ENCODE measurements at places on chromosomes 5 and 9.

DNA sequence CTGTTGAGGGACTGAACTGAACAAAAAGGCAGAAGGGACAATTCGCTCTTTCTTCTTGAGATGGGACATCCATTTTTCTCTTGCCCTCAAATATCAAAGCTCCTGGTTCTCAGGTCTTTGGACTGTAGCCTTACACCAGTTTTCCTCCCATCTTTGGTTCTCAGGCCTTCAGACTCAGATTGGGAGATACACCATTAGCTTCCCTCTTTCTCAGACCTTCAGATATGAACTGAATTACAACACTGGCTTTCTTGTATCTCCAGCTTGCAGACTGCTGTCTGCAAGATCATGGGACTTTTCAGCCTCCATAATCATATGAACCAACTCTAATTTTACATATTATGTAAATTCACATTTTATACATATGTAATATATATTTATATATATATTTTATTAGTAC is 12.6 kb upstream of the CCNG1 start:
- DNase-seq, result no peak

DNA sequence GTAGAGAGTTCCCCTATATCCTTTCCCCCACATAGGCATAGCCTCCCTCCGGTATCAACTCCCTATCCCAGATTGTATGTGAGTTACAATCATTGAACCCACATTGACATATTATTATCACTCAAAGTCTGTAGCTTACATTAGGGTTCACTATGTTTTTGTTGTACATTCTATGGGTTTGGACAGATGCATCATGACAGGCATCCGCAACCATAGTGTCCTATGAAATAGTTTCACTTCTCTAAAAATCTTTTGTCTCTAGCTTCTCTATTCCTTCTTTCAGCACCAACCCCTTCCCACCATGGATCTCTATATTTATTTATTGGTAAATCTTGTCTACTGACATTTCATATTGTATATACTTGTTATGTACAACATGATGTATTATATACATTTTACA is 31.6 kb downstream of the TAF11L14 start:
- DNase-seq, result no peak

GRCh38 chr9:99006511-99006910 is 62.8 kb downstream of the COL15A1 start:
- DNase-seq, result no peak

DNA sequence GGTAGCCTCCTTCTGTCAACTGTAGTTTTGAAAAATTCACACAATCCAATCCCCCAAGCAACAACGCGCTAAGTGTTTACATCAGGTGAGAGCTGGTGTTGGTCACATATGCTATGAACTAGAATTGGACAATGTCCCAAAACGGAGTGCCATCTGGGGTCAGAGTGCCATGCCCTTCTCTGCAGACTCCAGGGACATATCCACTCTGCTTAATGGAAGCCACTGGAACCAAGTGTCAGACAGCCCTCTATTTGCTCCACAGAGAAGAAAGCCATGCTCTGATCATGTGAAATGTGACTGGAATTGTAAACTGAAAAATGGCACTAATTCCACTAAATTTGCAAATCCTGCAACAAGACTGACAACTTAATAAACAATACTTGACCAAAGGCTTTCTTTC is 12.2 kb downstream of the ABCA1 start:
- no peak for DNase-seq

DNA sequence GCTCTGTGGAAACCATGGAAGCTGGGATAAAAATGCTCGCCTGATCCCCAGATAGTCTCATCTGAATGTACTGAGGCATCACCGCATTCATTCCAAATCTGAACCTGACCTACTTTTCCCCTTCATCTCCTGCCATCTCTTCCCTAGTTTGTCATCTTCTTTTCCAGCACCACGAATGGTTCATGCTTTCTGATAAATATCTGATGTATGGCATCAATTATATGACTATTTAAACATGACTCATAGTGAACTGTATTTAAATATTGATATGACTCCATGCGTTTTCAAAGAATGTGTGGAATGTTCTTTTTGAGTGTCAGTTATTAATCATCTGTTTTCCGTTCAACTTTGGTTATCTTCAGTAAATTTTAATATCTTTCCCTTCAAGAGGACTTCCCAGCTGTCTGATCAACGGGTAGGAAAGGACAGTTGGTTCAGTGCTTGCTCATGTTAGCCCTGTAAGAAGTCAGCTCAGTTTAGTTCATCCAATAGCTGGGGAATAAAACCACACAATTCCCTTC is 21.1 kb downstream of the BASP1 start:
- no peak for DNase-seq

GRCh38 chr9:127897193-127897692 is 2.2 kb downstream of the ST6GALNAC6 start:
- DNase-seq, result peak; percentile 81

GRCh38 chr5:134503937-134504437 is 21.5 kb upstream of the JADE2 start:
- DNase-seq, result no peak

DNA sequence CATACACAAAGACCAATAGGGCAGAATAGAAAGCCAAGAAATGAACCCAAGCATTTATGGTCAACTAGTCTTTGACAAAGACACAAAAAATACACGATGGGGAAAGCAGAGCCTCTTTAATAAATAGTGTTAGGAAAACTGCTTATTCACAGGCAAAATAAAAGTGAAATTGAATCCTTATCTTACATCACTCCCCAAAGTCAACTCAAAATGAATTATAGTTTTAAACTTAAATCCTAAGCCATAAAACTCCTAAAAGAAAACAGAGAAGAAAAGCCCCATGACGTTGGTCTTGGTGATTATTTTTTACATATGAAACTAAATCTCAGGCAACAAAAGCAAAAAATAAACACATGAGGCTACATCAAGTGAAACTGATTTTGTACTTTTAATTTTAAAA is 46.8 kb downstream of the CHSY3 start:
- no peak for DNase-seq

GRCh38 chr5:9765419-9766140 is 135.4 kb upstream of the TAS2R1 start:
- DNase-seq, result no peak

DNA sequence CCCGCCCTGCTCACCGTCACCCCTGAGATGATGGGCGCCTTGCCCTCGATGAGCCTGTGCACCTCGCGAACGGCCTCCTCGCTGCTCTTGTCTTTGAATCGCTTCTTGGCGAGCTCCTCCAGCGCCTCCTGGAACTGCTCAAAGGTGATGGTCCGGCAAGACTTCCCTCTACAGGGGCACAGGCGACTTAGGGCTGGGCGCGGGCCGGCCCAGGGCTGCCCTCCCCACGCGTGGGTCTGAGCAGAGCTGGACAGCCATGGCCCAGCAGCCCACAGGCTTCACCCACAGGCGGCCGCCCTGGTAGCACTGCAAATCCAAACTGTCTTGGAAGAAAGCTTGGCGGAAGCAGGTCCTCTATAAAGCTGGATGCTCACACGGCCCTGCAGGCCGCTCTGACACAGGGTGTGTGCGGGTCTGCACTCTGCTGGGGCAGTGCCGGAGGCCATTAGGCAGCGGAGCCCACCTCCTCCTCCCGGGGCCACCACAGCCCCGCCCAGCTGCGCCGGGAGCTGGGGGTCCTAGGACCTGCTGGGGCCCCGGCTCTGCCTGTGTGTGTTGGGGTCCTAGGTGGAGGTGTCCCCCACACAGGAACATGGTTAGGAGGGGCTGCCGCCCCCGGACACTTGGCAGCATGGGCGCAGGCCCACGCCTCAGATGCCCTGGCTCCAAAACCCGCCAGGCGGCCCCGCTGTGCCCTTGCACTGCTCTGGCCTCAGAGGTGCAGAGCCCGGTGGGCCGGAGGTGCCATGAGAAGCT is 27.0 kb downstream of the TPPP start:
- no peak for DNase-seq

DNA sequence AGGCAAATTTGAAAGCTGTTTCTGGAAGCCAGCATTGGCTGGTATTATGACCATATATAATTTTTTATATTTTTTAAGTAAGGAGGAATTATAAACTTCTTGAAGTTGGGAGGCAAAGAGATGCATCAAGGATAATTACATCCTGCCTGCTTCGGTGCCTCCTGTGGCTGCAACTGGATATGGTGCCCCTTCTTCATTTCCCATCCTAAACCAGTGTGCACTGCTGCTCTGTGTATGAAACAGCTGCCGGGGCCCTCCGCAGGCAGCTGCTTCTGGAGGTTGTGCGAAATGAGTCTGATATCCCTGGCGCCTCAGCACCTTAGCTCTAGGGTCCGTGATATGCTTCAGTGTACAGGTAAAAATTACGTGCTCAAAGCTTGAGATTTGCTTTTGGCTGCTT is 304.2 kb downstream of the ENC1 start:
- DNase-seq, result no peak

Data from HEK293T (cell line).